ENCODE measurements at places on chromosomes 12 and 14.

- no peak for DNase-seq
Measured at GRCh38 chr12:31524791-31525495, 66.0 kb downstream of the DENND5B start.

DNA sequence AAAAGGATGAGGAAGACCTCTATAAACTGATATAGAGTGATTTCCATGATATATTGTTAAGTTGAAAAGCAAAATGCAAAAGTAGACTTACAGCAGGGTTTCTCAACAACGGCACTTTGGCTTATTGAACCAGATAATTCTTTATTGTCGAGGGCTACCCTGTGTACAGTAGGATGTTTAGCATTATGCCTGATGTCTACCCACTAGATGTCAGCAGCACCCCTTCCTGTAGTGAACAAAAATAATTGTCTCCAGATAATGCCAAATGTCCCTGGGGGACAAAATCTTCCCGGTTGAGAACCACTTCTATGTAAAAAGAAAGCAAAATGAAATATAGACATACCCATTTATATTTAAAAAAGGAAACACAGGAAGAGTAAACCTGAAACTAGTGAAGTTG is 32.4 kb downstream of the ABCD2 start:
- DNase-seq, result no peak

DNA sequence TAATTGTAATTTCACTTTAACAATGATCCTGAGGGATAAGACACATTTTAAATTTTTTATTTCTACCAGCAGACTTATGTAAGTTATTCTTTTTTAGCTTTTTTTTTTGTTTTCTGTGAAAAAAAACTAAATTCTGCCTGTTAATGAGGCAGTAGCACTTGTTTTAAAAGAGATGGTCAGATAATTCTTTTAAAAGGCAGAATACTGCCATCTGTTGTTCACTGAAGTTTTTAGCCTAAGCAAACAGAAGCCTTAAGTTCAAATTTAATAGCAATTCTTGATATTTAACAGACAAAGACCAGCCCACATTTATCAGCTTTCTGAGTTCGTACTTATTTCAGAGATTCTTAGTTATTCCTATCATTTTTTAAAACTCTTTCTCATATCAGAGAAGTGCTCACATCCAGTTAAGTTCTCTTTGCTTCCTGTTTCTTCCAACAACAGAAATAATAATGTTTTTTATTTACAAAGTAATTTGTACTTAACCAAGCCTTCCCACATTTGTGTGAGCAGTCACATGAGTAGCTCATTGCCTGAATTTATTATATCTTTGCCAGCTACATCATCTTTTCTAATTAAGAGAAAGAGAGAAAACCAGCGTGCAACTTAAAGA is 93.4 kb upstream of the SLCO1C1 start:
- DNase-seq, result no peak

- DNase-seq, result no peak
Measured at GRCh38 chr12:119090865-119091264, 87.9 kb upstream of the HSPB8 start.

DNA sequence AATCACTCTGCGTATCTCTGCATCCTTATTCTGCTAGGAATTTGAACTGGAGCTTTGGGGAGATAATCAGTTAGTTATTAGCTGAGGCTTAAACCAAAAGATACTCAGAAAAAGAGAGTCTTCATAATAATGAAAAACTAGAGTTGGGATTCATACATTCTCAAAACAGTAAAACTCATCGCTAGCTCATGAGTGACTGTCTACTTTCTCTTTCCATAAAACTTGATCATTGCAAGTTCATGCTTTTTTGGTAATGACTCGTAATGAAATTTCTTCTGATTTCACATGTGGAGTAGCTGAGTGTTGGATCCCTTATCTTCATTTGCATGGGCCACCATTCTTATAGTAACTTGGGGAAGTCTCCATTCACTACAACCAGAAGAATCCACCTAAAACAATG is 397.7 kb downstream of the PDZRN4 start:
- DNase-seq, result no peak

- DNase-seq, result peak; percentile 63
Measured at GRCh38 chr14:91377700-91378652, 39.6 kb downstream of the CCDC88C start.

DNA sequence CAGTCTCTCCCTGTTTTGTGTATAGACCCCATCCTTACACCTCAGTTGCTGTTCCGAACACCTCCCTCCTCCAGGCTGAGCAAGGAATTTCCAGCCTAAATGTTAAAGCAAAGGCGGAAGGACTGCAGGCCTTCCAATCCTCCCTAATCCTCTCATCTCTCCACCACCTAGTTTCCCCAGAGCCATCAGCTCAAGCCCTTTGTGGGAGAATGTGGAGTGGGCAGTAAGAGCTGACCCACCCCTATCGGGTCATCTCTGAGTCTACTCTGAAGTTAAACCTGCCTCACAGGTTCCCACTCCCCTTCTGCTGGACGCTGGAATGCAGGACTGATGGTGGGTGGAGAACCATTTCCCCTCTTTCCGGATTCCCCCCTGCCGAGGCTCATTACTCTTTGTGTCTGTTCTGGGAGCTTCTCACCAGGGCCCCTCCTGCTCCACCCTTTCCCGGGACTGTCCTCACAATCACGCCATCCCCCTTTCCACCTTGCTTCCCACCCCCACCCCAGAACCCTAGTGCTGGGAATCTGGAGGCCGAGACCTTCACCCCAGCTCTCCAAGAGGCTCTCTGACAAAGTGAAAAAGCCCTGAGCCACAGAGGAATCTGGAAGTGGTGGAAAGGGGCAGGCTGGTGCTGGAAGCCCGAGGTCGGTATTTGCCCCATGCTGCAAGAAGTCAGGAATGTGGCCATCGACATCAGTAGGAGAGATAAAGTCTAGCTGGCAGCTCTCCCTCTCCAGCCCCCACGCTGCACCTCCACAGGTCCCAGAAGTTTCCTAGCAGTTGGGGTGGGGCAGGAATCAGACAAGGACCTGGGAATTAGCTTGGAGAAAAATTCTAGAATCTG is 3.3 kb upstream of the KRT18 start:
- no peak for DNase-seq

GRCh38 chr12:119204131-119204530 is 25.4 kb downstream of the HSPB8 start:
- DNase-seq, result no peak

GRCh38 chr12:109264095-109264942 is 44.8 kb downstream of the FOXN4 start:
- peak; percentile 12 for DNase-seq

DNA sequence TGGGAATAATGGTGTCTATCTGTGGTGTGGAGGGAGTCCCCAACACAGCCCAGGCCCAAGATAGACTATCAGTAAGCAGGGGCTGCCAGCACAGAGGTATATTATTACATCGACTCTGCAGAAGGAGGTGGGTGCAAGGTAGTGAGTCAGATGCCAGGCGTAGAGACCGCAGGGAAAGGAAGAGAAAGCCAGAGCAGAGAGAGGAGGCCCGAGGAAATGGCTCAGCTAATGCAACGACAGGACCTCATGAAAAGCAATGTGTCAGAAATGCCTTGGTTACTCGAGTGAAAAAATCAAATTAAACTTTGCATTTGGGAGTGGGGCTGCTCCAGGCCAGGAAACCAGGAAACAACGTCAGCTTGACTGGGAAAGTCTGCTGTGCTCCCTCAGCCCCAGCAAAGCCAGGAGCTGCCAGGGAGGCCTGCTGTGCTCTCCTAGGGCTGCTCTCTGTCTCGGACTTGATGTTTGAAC is 173.2 kb downstream of the SUDS3 start:
- no peak for DNase-seq

GRCh38 chr12:48446161-48446776 is 26.1 kb upstream of the ANP32D start:
- DNase-seq, result no peak

DNA sequence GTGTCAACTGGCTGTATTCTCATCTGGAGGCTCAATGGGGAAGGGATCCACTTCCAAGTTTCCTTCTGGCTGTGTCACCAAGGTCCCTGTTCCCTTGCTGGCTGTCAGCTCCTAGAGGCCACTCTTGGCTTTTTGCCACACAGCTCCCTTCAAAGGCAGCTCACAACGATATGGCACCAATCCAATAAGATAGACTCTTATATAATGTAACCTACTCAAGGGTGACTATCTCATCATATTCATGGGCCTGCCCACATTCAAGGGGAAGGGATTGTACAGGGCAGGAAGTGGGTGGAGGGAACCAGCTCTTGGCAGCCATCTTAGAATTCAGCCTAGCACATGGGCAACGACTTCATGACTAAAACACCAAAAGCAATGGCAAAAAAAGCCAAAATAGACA is 98.7 kb upstream of the PLXNC1 start:
- DNase-seq, result no peak
